ENCODE measurements at places on chromosomes 7 and 10.

GRCh38 chr10:17113346-17113745, 16.3 kb downstream of the CUBN start:
- H3K36me3 ChIP-seq: no peaks in the 10 kb centered on the region
- no peaks in the 10 kb centered on the region for H3K4me1 ChIP-seq
- no peaks in the 10 kb centered on the region for H3K27me3 ChIP-seq
- DNase-seq: no peak
- no peak overlapping the region for H3K4me3 ChIP-seq
- no peak overlapping the region for H3K27ac ChIP-seq

DNA sequence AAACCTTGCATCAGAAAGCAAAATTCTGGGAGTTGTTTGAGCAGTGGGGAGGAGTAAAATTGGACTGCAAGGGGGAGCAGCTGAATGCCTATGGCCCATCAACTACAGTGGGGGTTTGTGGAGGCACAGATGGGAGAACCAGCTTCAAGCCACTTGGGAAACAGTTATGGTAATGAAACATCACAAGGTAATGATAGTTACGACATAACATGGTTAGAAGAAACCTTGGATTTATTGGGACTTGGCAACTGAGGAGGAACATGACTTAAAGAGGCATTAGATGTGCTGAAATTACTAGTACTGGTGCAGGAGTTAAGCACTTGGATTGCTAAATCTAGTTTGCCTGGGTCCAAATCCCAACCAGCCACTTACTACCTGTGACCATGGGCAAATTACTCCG, 868.4 kb downstream of the KCNMA1 start:
- H3K27ac ChIP-seq: no peak overlapping the region
- H3K36me3 ChIP-seq: no peaks in the 10 kb centered on the region
- no peaks in the 10 kb centered on the region for H3K27me3 ChIP-seq
- no peaks in the 10 kb centered on the region for H3K4me1 ChIP-seq
- no peak for DNase-seq

DNA sequence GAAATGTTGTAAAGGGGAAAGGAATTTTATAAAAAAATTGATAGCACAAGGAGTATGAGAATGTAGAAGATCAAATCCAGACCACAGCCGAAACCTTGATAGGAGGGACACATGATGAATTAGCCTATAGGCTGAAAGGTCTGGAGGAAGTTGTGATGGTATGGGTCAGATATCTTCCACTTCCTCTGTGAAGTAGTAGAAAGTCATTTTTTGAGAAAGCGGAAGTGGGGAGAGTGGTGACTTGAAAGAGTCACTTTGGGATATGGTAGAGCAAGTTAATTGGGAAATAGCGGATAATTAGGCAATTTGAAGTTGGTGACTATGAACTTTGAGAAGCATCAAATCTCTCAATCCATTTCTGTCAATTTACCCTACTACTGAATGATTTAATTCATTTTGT, 99.4 kb downstream of the GRM8 start:
- no peaks in the 10 kb centered on the region for H3K36me3 ChIP-seq
- no peaks in the 10 kb centered on the region for H3K4me1 ChIP-seq
- H3K4me3 ChIP-seq: no peak overlapping the region
- DNase-seq: no peak
- H3K27ac ChIP-seq: no peak overlapping the region

- no peaks in the 10 kb centered on the region for H3K4me1 ChIP-seq
- no peak for DNase-seq
- H3K27me3 ChIP-seq: no peaks in the 10 kb centered on the region
- no peak overlapping the region for H3K27ac ChIP-seq
These were observed 765.3 kb downstream of the REEP3 start for GRCh38 chr10:64286533-64286932.

- no peak overlapping the region for H3K27ac ChIP-seq
- no peaks in the 10 kb centered on the region for H3K36me3 ChIP-seq
- no peaks in the 10 kb centered on the region for H3K27me3 ChIP-seq
These were observed 227.7 kb downstream of the SKIDA1 start for GRCh38 chr10:21297603-21298383.

All from kidney (tissue), 22 donors.